ENCODE measurements at places on chromosomes 12 and 14.

DNA sequence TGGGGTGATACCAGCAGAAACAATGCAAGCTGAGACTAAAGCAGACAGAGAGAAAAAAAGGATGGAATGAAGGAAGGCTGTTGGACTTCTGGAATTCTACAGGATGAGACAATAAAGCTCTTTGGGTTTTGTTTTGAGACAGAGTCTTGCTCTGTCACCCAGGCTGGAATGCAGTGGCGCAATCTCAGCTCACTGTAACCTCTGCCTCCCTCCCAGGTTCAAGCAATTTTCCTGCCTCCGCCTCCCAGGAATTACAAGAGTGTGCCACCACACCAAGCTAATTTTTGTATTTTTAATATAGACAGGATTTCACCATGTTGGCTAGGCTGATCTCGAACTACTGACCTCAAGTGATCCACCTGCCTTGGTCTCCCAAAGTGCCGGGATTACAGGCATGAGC, 115.4 kb downstream of the EXOC5 start:
- DNase-seq: no peak

DNA sequence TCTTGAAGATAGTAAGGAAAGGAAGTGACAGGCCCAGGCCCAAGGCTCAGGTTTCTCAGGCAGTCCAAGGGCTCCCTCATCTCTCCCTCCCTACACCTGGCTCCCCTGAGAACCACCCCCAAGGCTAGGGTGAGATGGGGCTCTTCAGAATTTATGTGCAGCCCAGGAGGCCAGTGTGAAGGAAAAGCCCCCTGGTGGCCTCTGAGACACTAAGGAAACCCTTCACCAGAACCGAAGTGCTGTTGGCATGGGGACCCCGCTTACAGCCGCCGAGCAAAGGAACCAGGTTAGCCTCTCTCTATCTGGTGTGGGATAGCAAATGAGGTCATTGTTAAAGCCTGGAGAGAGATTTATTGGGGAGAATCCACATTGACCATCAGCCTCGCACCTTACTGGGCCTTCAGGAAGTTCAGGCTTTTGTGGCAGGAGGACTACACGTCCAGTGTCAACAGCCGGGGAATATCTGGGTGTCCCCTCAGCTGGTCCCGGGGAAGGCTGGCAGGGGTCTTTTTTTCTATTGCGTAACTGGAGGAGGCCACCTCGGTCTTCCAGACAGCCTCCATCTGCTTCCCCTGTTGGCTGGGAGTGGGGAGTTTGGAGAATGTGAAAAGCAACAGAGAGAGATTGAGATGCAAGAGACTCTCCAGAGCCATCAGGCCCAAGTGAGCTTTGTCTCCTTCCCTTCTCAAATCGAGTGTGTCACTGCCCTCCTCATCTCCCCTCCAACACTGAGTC, 18.1 kb downstream of the FAM186B start:
- DNase-seq: no peak

DNA sequence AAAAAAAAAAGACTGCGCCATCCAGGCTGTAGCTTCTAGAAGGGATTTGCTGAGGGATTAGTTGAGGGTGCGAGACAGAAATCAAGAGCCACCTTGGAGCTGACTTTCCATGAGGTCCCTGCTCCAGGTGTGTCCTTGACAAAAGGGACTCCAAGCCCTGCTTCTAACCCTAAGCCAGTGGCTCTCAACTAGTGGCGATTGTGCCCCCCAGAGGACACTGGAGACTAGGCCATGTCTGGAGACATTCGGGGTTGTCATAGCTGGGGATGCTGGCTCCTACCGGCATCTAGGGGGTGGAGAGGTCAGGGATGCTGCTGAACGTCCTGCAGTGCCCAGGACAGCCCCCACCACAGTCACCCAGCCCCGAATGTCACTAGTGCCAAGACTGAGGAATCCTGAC, 40.6 kb downstream of the SPRING1 start:
- peak; percentile 53 for DNase-seq

DNA sequence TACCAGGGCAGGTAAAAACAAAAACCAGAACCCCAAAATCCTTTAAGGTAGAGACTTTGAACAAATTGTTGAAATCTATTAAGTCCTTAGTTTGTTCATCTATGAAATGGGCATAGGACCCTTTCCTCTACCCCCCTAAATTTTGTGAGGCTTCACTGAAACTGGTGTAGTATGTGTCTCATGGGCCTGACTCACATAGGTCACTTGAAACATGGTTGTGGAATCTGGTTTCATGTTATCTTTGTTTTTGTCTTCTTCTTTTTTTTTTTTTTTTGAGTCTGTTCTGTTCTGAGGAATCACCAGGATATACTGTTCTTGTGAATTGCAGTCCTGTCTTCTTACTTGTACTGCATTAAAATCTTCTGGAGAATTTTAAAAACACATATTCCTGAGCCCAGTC, 202.2 kb downstream of the KTN1 start:
- no peak for DNase-seq

GRCh38 chr12:32644431-32644830, 34.7 kb upstream of the DNM1L start:
- no peak for DNase-seq

- DNase-seq: no peak
These were observed 1153.6 kb downstream of the FLRT2 start for GRCh38 chr14:86683561-86683960.

GRCh38 chr14:33676135-33676566, 274.7 kb downstream of the EGLN3 start:
- DNase-seq: peak; percentile 66

- no peak for DNase-seq
These were observed 491.2 kb downstream of the PCNX1 start for GRCh38 chr14:71398450-71398849.

GRCh38 chr12:76670776-76671175, 93.1 kb upstream of the ZDHHC17 start:
- DNase-seq: no peak

DNA sequence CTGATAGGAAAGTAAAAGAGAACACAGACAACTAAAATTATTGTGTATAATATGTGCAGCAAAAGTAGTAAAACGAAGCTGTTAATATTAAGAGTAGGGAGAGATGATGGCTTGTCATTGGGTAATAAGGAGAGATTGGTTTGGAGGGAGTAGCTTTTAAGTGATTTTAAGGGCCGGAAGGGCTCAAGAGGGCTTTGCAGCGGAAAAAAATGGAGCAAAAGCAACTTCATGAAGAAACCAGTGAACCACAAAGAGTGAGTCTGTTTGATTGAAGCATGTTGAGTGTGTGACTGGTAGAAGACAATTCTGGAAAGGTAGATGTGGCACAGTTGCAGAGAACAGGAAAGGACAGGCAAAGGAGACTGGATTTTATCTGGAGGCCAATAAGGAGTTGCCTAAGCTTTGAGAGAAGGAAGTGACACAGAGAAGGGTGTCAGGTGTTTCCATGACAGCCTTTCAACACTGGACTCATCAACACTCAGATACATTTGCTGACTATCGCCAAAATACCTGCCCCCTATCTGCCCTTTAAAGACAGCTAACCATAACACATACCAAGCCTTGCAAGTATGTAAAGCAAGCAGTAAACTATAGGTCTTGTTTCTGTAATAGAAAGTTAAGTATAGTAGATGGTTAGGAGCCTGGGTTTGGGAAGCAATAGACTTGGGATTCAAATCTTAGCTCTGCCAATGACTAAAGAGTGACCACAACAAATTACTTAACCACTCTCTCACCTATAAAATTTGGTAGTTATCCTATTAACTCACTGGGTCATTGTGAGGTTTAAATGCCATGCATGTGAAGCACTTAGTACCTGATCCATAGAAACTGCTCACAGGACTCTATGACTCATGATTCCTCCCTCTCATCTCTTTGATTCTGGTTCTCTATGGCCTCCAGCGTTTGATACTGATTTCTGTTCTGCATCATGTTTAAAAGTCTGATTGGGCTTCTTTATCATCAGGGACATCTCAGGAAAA, 117.3 kb upstream of the LMNTD1 start:
- DNase-seq: no peak

DNA sequence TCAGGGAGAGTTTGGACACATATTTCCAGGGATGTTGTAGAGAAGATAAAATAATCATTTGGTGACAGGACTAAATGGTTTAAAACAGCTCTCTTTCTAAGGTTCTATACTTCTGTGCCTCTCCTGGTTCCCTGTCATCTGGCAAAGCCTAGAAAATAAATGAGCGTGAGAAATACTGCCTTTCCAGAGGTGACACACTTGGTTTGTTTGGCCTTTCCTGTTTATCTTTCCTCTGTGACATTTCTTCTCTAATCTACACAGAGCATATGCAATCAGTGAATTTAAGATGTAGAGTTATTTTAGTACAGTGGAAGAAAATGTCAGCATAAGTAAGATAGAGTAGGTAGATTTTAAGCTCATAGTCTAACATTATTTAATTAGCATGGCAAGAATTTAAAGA, 22.0 kb upstream of the SSTR1 start:
- DNase-seq: no peak

GRCh38 chr14:40199101-40199500, 766.9 kb upstream of the FBXO33 start:
- DNase-seq: no peak

- DNase-seq: no peak
These were observed 550.3 kb downstream of the FSCB start for GRCh38 chr14:43956741-43957140.

DNA sequence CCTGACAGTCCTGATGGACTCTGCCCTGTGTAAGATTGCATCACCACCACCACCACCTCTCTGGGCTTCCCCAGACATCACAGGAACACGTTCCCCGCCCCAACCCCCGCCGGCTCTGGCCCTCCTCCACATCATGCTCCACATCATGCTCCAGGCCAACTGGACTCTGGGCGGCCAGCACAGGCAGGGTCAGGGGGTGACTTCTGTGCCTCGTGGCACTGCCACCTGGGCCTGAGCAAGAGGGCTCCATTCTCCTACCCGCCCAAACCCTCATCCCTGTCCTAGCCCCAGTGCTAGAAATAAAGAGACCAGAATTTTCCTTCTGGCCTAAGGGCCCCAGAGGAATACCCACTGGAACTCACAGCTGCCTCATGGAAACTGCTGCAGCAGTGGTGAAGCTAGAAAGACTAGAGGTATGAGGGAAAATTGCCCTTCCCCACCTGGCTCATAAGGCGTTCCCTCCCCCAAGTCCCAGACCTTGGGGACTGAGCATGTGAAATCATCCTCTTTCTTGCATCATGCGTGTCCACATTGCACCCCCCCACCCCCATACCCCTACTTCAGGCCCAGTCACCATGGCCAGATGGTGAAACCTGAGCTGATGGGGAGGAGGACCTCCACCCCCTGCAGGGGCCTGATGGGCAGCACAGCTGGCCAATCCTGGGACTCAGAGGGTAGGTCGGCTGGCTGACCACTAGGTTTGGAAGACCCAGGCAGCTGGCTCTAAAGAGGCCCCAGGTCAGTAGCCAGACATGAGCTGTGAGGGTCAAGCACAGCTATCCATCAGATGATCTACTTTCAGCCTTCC, at the start of gene INHBE:
Gene INHBE, plus strand, starts transcription at position 742 of the 808 bp plus-strand sequence. CDS start 230 bp downstream, outside the sequence.
- no peak for DNase-seq

DNA sequence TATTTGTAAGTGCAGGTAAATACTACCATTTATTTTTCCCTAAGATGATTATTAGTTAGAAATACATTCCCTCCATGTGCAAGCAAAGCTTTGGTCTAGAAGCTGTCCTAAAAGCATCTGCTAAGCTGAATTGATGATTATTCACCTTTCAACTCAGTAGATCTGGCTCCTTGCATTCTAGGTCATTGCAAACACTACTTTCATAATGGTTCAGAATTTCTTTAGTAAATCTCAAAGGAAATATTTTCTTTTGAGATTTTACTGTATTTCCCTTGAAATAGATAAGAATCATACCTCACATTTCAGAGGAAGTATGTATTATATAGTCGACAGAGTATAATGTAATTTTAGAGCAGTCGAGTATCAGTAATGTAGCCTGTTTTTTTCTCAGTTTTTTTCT, 2.4 kb downstream of the ETNK1 start:
- DNase-seq: peak; percentile 8

GRCh38 chr12:50768391-50768790, 4.5 kb downstream of the ATF1 start:
- no peak for DNase-seq

GRCh38 chr12:107704041-107704440, 18.4 kb downstream of the PWP1 start:
- no peak for DNase-seq

DNA sequence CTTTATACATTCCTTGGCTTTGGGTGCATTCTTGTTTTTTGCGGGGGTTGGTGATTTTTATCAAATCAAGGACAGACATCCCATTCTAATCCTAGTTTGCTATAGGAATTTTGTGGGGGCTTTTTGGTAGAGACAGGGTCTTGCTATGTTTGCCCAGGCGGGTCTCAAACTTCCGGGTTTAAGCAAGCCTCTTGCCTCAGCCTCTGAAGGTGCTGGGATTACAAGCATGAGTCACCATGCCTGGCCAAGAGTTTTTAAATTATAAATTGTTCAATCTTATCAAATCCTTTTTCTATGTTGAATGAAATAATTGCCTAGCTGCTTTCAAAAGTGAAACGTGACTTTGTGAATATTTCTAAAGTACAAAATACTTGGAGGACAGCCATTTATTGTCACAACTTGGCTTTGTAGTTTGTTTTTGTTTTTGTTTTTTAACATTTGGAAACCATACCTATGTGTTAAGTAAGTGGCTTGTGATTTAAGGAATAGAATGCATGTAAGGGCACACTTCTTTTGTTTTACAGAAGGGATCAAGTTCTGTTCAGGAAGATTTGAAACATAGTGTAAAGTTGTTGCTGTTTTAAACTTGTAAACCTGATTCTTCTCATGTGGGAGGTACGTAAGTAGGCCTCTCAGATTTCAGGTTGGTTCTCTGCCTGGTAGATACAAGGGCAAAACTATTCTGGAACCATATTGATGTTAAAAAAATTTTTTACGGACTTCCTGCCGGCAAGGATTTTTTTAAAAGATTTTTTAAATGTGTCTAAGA, 13.4 kb downstream of the MARK3 start:
- no peak for DNase-seq

DNA sequence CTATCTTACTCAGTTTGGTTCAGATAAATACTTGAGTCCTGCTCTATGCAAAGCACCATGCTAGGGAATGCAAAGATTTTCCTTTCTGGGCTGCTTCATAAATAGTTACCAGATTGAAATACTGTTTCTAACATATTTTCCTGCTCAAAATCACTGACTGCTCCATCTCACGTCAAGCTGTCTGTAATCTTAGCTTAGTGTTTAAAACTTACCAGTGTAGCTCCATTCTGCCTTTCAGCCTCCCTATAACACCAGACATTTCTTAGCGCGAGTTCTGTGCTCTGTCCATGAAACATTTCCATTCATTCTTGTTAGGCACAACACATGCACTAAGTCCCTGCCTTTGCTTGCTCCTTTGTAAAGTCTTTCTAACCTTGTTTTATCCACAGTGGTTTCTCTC, 129.4 kb downstream of the NPAS3 start:
- no peak for DNase-seq

DNA sequence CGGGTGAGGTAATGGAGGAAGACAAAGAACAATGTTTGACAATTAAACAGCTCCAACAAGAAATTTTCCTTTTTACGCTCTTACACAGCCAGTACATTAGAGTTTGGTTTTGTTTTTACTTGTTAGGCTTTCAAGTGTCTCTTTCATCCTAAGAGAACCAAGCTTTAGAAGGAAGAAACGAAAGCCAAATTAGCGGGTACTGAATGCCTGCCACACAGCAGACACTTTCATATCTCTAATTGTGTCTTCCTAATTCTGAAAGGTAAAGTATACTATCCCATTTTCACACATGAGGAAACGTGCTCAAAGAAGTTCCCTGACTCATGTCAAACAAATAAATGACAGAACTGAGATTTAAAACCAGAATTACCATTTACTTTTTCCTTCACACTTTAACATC, 65.0 kb downstream of the CDK17 start:
- DNase-seq: no peak

- DNase-seq: no peak
These were observed 21.6 kb downstream of the DYNC1H1 start for GRCh38 chr14:101985957-101986356.
